ENCODE measurements at places on chromosomes 1 and 21. TPM values are rescaled to one million over a fixed set of nuclear protein-coding genes. Genes with fewer than 3 reads are reported as not detected.

Gene SLC45A3
- 5.9 TPM for total RNA-seq

Gene SLC5A9
- total RNA-seq, result not detected

Gene CITED4
- total RNA-seq, result 76.1 TPM

Gene KCND3
- 0.05 TPM for total RNA-seq

Gene PTPRC
- total RNA-seq, result not detected

Gene SYTL1
- 0.77 TPM for total RNA-seq

Gene C1orf141
- not detected for total RNA-seq

Gene PGD
- total RNA-seq, result 1,170 TPM

Gene SMG5
- total RNA-seq, result 47.5 TPM

Gene ANKRD65
- total RNA-seq, result 0.04 TPM

Gene MACF1
- 38.2 TPM for total RNA-seq

Gene HHAT
- 1.7 TPM for total RNA-seq

All from A549 treated with CORT108297 at 1 μM for 4 hours (cell line).